ENCODE measurements at places on chromosomes 1 and 21.

DNA sequence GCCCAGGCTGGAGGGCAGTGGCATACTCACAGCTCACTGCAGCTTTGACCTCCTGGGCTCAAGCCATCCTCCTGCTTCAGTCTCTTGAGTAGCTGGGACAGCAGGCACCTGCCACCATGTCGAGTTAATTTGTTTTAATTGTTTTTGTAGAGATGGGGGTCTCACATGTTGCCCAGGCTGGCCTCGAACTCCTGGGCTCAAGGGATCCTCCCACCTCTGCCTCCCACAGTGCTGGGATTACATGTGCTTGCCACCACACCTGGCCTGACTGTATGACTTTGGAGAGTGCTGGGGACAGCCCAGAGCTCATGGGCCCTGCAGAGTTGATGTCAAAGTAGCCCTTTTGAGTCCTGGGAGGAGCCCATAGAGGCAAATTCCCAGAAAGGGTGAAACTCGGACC, 1.8 kb downstream of the OBSCN start:
- no peak for DNase-seq

DNA sequence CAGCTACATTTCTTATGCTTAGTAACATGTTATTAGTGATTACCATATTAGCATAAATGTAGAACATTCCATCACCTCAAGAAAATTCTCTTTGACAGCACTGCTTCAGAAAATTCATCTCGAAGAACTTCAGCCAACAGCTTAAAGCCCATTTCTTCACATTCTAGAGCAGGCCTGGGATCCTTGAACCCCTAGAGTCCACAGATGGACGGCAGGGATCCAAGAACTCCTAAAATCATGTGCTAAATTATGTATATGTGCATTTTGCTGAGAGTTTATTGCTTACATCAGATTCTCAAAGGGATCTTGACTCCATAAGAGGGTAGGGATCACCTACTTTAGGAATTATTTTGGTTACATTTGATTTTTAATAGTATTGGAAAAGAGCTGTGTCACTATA, 76.2 kb upstream of the TEKT2 start:
- no peak for DNase-seq

DNA sequence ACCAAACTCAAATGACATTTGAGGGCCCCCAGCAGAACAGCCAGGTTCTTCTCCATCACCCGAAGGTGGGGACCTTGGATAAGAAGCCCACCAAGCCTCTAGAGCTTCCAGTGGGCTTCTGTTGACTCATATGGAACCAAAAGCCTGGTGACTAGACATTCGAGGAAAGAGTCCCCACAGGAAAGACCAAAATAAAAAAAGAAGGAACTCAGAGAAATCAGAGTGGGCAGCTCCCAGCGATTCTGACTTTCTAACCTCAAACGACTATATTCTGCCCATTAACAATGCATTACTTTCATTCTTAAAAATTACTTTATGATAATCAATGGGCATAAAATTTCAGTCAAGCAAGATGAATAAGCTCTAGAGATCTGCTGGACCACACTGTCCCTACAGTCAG, 9.6 kb upstream of the CHIT1 start:
- DNase-seq: no peak

DNA sequence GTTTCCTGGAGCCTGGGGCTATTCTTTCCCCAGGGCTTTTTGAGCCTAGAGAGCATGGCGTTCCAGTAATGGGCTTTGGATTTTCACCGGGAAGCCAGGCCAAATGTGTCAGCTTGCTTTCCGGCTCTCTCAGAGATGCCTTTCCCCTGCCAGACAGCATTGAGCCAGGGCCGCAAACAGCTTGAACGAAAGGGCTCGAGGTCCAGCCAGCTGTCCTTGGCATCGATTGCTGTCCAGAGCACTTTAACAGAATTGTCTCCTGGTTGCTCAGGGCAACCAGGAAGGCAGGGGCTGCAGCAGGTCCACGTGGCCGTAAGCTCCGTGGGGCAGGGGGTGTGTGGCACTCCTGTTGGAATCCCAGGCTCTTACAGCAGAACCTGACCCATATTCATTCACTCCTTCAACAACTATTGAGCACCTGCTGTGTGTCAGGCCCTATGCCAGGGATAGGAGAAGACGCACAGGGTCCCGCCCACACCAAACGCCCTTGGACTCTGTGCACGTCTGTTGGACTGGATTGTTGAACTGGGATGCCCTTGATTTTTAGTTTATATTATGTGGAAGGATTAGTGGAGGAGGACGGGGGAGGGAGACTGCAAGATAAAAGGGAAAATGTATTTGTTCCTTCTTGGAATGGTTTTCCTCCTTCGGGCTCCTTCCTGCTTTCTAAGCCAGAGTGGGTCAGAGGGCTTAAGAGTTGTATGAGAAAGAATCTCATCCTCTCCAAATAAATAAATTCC, 38.7 kb upstream of the EFHD2 start:
- no peak for DNase-seq

GRCh38 chr1:14495996-14496395, 102.5 kb upstream of the KAZN start:
- no peak for DNase-seq

DNA sequence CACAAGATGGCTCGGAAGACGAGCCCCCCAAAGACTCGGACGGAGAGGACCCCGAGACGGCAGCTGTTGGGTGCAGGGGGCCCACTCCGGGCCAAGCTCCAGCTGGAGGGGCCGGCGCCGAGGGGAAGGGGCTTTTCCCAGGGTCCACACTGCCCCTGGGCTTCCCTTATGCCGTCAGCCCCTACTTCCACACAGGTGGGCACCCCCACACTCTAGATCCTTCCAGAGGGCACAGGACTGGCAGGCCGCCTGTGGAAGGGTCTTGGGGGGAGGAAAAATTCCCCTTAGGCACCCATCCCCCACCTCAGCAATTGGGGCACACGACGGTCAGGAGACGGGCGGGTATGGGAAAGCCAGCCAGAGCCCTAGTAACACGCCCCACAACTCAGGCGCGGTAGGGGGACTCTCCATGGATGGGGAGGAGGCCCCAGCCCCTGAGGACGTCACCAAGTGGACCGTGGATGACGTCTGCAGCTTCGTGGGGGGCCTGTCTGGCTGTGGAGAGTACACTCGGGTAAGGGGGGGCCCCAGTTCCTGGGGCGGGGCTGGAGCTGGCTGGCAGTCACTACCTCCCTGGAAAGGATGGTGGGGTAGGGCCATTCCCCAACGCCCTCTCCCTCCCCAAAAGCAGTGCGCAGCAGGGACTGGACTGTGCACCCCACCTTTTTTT, 16.1 kb downstream of the NOC2L start:
- no peak for DNase-seq

- DNase-seq: no peak
Observed at GRCh38 chr1:244192325-244192724, 141.2 kb downstream of the ZBTB18 start.

DNA sequence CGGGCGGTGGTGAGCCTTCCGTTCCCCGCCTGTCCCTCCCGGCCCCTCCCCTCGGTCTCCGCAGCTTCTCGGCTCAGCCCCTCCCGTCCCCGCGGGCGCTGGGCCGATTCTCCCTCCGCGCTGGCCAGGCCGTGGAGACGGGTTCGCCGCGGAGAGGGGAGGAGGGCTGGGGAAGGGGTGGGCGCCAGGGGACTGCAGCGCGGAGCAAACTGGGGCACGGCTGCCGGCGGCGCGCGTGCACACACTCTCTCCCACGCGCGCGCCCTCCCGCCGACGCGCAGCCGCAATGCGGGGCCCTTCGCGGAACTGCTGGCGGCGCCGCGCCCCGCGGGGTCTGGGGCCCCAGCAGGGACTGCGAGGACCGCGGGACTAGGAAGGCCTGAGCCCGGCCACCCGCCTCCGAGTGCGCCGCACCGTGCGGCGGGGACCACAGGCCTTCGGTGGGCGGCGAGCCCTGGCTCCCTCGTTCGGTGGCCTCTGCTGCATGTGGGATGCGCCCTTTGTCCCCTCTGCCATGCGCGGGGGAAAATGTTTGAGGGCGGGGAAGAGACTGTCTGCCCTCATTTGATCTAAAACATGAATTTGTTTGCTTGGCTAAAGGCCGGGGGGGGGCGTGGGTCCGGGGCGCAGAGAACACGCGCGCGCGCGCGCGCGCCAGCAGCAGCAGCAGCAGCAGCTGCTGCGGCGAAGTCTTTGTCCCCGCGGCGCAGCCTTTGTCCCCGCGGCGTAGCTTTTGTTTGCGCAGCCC, 90.7 kb upstream of the VAMP3 start:
- DNase-seq: no peak

GRCh38 chr1:2534687-2535441, 4.8 kb upstream of the HES5 start:
- DNase-seq: no peak

GRCh38 chr1:44801491-44802305, 1.5 kb downstream of the PLK3 start:
- DNase-seq: no peak

GRCh38 chr1:182909578-182909977, 43.4 kb downstream of the SHCBP1L start:
- DNase-seq: no peak

- no peak for DNase-seq
Observed at GRCh38 chr1:21294266-21294989, 4.2 kb upstream of the ECE1 start.

- no peak for DNase-seq
Observed at GRCh38 chr21:34936883-34937563, 112.1 kb downstream of the RUNX1 start.

All from cortex of kidney (tissue), 1 donor.